Breast epithelium (tissue), 4 donors: ENCODE measurements at places on chromosomes 2 and 18.

GRCh38 chr2:86646865-86647264, 23.2 kb upstream of the RNF103 start:
- no peak for DNase-seq

GRCh38 chr2:217816396-217816869, 186.4 kb downstream of the TNS1 start:
- no peak for DNase-seq

GRCh38 chr2:28979041-28979440, 2.1 kb upstream of the TOGARAM2 start:
- no peak for DNase-seq

- no peak for DNase-seq
These were observed 253.9 kb downstream of the VAPA start for GRCh38 chr18:10167759-10168158.

DNA sequence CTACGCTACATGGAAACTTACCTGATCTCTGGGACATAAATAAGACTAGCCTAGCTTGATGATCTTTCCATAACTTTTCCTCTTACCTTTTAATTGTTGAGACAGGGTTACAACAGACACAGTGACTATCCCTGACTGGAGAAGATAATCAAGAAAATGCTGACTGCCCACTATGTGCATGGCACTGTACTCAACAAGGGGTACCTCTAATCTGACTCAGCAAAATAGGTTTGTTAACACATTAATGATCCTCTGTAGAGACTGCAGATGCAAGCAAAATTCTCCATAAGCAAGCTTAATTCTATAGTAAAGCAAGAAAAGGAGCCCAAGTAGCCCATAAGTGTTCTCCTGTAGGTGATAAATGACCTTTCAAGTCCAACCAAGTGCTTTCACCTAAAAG, 25.5 kb downstream of the ACVR1C start:
- DNase-seq: no peak

- no peak for DNase-seq
These were observed 108.3 kb downstream of the DSEL start for GRCh38 chr18:67408240-67408639.

GRCh38 chr2:182649316-182649715, 66.7 kb upstream of the DNAJC10 start:
- no peak for DNase-seq

GRCh38 chr2:47008381-47009252, 93.0 kb upstream of the MCFD2 start:
- no peak for DNase-seq

GRCh38 chr2:196217116-196217515, 45.7 kb upstream of the STK17B start:
- no peak for DNase-seq

- no peak for DNase-seq
These were observed 253.3 kb downstream of the SPAG16 start for GRCh38 chr2:213537579-213537978.

GRCh38 chr2:177921726-177922125, 150.9 kb downstream of the PDE11A start:
- no peak for DNase-seq

GRCh38 chr2:22604136-22604535, 780.8 kb upstream of the KLHL29 start:
- no peak for DNase-seq

- DNase-seq: no peak
These were observed 259.1 kb downstream of the SS18 start for GRCh38 chr18:25831301-25831701.

DNA sequence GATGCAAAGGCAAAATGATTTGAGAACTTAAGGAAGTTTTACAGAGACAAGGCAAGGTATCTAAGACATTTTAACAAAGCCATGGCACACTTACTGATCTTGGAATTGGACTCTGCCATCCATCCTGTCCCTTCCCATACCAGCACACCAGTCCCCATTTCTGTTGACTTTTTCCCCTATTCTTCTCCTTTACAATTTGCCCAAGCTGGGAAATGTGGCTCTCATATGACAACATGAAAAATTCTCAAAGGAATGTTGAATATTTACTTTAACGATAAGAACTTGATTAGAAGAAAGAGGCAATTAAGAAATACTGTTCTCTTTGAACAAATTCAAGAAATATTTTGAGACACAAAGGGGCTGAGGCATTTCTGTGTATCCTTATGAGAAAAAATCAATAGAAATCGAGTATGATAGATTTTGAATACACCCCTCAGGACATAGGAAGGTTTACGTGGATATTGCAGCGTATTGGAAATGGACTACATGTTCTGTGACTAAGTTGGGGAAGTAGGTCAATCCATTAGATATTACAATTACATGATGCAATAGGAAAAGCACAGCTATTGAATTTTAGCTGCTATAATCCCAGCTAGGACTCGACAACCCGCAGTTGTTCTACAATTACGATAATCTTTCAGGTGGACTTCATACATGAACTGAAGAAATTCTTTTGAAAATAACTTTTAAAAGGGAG, 201.6 kb downstream of the TRIB2 start:
- DNase-seq: no peak

GRCh38 chr2:218754201-218754600, 27.7 kb upstream of the CYP27A1 start:
- peak; percentile 62 for DNase-seq

DNA sequence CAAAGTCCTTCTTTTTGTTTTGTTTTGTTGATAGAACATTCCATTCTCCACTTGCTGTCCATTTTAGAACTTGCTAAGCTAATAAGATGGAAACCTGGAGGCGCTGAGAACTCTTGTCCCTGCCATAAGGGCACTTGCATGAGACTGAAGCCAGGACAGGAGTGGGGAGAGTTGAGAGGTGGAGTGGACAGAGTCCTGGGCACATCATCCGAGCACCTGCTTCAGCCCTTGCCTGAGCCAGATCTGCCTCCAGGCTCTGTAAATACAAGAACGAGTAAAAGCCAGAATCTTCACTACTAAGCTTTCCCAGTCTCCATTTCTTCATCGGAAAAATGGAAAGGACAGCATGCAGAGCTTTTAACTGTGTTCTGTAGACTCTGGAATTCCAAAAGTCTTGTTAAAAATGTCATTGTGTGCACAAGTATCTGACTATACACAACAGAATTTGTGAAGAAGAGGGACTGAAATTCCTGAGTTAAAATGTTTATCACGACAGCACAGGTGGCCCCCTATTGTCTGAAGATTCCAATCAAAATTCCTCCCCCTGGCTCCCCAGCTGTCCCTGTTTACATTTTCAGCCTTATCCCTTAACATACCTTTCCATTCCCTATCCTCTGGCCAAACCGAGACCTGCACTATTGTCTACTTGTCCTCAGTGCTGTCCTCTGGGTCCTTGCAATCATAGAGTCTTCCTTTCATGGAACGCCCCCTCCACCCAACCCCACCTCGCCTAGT, 498.2 kb upstream of the TNP1 start:
- no peak for DNase-seq

- no peak for DNase-seq
These were observed 5.2 kb downstream of the UGT1A7 start for GRCh38 chr2:233686928-233687327.

- no peak for DNase-seq
These were observed 323.2 kb downstream of the AGPS start for GRCh38 chr2:177715771-177716170.

DNA sequence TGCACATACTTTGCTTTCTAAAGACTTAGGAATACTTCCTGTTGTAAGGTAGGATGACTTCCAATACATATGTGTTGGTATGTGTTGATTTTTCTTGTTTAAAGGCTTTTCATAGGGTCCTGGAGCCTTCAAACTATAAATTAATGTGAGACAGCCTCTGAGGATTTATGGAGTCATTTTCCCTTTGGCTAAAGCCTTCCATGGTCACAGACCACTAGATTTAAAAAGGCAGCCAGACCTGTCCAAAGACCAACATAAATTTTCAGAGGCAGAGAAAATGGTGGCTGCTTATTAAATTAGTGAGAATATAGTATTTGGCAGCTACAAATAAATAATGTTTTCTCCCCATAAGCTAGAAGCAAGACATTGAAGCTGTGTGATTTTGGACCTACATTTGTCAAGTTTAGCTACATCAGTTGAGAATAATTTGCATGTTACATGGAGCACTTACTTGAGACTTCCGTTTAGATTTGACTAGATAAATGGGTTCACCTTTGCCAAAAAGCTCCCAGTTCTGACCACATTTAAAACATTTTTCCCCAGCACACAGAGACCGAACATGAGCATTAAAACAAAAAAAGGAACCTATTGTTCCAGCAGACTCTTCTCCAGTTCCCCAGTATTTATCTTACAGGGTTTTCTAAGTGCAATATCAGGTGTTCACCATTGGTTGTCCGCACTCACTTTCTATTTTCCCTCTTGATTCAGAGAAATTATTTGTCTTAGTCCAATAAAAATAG, 402.9 kb downstream of the PARD3B start:
- DNase-seq: no peak

DNA sequence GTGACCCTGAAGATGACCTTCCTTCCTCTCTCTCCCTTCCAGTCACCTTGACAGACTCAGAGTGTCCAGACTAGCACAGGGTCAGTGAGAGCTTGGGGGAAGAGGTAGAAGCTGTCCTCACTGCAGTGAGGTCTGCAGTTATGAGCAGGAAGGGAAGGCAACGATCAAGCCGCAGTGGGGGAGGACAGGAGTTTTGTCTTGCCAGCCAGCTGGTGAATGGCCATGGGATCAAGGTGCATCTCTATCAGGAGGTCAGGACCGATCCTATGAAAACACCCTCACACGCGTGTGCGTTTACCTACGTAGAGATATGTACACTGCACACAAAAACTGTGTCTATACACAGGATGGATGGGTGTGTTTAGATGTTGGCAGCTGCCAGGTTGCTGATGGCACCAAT, 83.2 kb downstream of the THNSL2 start:
- DNase-seq: no peak

- DNase-seq: no peak
These were observed 120.5 kb upstream of the SCN7A start for GRCh38 chr2:166614503-166614902.

- DNase-seq: no peak
These were observed 999 bp upstream of the IL36B start for GRCh38 chr2:113053666-113054065.

DNA sequence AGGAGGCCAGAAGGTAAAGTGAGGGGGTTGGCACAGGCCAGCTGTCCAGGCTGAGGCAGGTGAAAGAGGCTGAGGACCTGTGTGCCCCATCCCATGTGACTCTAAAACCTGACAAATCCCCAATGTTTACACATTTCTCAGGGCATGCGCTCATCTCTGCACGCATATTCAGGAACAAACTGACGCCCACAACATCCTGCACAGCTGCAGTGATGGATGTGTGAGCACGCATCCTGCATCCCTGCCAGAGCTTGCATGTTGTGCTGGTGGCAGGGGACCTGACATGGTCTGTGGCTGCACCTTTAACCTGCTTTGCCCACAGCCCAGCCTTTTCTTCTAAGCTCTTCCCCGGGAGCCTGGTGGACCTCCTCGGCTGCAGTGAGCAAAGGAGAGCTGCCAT, 83.1 kb downstream of the FBXO15 start:
- DNase-seq: no peak

DNA sequence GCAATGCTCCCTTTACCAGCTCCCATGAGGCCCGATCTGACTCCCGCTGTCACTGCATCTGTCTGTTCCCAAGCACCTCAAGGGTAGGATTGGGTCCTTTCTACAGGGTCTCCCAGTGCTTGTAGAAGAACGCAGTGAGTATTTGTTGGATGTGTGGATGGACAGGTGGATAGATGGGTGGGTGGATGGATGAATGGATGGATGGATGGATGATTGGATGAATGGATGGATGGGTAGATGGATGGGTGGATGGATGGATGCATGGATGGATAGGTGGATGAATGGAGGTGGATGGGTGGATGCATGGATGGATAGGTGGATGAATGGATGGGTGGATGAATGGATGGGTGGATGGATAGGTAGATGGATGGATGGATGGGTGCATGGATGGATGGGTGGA, 91.6 kb downstream of the HS1BP3 start:
- DNase-seq: no peak

DNA sequence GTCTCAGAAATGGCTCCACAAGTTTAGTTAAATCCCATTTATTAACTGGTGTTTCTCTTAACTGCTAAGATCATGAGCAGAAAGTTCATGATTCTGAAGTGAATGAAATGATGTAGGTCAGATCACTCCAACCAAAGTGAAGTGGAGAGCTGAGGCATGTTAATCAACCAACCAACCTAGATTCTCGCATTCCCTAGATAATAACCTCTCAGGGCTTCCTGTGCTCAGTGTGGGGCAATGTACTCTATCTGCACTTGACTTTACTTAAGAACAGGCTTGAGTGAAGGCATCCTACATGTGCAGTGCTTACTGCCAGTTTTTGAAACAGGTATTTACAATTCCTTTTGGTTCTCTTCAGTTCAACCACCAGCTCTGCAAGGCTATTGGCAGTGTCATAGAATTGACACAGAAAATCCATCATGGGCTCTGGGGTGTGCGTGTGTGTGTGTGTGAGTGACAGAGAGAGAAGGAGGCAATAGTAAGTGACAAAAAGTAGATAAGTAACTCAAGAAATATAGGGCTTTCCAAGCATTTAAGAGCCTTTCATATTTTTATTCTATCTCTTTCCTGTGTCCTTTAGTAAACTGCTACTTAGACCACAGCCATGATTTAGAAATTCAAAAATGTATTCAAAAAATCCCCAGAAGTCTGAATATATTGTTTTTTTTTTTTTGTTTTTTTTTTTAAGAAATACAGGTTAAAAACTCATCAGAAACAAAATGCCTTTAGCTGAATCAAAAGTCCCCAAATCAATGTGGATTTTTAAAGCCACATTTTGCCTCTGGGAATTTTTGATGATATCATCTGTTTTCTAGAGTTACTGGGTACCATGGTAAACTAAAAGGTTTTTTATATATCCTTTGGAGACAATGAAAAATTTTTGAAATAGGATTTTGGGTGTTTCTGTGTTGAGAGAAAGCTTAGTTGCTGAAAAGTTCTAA, 28.6 kb downstream of the DOCK10 start:
- DNase-seq: no peak

GRCh38 chr2:165528691-165529090, 59.2 kb downstream of the CSRNP3 start:
- no peak for DNase-seq

GRCh38 chr2:234686088-234686890, 189.4 kb upstream of the ARL4C start:
- no peak for DNase-seq

GRCh38 chr2:181273986-181274385, 183.2 kb upstream of the ITGA4 start:
- DNase-seq: no peak

DNA sequence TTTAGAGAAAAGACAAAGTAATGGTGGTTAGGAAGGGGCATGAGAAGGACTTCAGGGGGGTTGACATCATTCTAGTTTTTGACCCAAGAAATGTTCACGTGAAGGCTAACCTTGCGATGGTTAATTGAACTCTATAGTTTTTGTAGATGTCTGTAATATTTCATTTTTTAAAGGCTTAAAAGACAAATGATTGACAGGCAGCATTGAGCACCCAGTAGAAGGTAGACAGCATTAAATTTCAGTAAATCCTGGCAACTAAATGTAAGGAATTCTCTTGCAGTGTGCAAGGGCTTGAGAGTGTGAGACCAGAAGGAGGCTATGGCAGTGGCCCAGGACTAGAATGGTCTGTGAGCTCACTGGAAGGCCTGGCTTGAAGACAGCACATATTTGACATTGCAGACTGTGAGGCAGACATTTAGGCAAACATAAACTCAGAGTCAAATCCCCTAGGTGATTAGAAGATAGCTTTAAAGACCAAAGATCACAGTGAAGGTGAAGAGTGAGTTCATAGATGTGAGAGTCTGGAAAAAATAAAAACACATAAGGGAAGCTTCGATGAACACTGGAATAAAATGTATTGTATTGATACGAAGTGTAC, 100.1 kb upstream of the MAP4K4 start:
- DNase-seq: no peak
